Brain pericyte (primary cell): ENCODE measurements at places on chromosomes 1 and 21.

GRCh38 chr1:102897557-102897956, 210.8 kb downstream of the COL11A1 start:
- DNase-seq = no peak

GRCh38 chr1:227315629-227316346, 2.5 kb downstream of the CDC42BPA start:
- no peak for DNase-seq

GRCh38 chr1:223209293-223209898, 66.3 kb upstream of the TLR5 start:
- no peak for DNase-seq

- no peak for DNase-seq
These were observed 10.1 kb upstream of the PLA2G5 start for GRCh38 chr1:20059847-20060246.

DNA sequence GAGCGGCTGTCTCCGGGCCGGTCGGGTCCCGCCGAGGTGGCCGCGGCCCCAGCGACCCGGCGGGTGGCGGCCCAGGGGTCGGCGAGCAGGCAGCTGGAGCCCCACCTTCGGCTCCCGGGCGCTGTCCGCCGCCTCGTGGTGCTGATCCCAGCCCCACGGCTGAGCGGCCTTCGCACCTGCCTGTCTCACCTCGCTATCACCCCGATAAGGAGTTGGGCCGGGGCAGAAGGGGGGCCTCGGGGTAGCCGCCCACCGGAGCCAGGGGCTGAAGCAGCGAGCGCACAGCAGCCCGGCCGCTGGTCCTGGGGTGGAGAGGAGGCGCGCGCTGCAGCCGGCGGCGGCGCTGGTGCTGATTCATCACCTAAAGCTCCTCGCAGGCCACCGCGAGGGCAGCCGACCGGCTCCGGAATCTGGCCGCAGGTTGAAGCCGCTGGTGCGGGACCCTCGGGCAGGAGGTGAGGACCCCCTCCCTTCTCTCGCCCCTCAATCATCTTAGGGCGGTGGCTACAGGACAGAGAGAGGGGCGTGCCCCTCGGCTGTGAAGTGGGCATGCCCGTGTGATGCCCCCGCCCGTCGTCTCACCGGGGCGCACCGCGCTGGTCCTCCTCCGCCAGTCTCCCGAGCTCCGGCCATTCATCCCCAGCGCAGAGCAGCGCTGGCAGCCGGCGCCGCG, 575 bp downstream of the TRIM67 start:
- DNase-seq = no peak

DNA sequence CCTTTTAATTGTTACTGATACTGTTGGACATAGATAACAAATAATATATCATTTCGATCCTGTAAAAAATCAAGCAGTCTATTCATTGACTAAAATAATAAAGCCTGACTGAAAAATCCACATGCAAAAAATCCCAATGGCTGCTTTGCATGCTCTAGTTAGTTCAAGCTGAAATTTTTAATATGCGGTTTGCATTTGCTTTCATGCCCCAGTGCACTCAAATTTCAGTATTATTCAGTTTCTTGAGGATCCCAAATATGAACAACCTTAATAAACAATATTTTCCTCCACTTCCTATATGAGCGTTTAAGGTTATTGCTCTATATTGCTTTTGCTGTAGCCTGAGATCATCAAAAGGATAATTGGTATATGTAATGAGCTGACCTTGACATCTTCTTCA, 75.1 kb upstream of the DPH5 start:
- DNase-seq = no peak

GRCh38 chr1:184036517-184036949, 995 bp downstream of the COLGALT2 start:
- DNase-seq = no peak

DNA sequence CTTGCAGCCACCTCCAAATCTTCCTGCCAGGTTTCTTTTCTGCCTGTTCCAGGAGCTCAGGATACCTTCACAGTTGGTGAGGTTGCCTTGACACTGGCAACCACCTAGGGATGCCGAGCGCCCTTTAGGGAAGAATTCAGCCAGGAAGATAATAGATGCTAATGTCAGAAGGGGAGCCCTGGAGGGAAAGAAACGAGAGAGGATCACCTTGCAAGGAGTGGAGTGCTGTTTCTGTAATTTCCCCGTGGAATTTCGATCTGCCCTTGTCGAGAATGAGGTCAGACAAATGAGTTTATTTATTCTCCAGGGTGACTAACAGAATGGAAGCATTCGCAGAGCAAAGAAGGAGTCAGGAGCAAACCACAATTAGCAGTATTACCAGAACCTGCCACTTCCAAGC, 315.8 kb upstream of the KAZN start:
- DNase-seq = no peak

- DNase-seq = no peak
These were observed 38.6 kb upstream of the CCDC190 start for GRCh38 chr1:162899422-162900146.

- no peak for DNase-seq
These were observed 67.8 kb upstream of the BCAR3 start for GRCh38 chr1:93749487-93749886.

DNA sequence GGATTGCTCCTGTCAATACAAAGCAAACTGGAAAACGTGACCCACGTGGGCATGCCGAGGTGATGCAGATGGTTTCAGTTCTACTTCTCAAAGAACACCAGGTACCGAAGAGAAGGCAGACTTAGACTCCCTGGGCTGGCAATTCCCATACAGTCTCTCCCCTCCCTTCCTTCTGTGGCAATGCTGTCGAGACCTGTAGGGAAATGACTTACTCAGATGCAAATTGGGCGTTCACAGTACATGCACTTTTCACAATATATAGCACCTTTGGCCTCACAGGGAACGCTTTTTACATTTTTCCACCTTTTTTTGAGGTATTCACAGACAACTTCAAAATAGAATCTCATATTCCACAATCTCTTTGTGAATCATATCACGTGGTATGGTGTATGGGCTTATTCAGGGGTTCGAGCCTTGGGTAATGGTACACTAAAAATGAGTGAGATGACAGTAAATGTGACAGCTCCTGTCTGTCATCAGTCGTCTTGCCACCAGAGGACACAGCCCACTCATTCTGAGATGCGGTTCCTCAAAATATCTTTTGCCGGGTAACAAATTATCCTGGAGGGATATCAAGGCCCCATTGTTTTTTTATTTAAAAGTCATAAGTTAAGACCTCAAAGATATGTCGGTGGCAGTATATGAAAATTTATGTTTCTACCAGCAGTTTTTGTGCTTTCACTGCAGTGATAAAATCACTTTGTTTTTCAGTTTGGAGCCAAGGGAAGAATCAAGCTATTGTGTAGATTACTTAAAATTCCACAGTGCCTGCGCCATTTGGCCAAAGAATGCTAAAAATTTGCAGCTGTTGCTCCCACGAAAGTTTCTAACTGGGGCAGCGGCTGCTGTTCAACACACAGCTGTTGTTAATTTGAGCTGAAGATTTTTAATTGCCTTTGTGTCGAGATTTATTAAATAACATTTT, 168.4 kb downstream of the ZZZ3 start:
- DNase-seq = no peak

DNA sequence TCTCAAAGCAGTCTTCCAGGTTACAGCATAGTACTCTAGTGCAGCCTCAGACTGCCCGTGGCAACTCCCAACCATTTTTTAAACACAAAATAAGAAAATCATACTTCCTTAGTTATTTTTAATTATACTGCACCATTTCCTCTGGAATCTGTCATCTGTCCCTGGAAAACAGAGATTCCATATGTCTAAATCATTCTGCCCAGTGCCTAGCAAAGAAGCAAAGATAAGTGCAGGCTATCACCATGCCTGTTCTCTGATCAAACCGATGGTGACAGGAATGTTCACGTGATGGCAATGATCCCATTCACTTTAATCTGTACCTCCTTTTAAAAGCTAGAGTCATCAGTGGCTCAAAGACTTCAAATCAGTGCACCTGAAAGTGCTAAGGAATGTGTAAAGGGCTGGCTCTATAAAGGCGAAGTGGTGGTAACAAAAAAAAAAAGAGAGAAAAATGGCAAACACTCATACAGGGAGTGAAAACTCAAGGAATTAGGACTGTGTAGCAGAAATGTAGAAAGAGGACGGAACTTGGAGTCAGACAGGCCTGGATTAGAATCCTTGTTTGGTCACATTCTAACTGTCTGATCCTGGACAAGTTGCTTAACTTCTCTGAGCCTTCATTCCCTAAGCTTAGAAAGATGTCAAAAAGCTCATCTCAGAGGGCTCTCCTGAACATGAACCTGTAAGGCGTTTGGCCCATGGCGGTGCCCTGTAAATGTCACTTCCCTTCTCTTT, 9.9 kb upstream of the CCN1 start:
- no peak for DNase-seq

DNA sequence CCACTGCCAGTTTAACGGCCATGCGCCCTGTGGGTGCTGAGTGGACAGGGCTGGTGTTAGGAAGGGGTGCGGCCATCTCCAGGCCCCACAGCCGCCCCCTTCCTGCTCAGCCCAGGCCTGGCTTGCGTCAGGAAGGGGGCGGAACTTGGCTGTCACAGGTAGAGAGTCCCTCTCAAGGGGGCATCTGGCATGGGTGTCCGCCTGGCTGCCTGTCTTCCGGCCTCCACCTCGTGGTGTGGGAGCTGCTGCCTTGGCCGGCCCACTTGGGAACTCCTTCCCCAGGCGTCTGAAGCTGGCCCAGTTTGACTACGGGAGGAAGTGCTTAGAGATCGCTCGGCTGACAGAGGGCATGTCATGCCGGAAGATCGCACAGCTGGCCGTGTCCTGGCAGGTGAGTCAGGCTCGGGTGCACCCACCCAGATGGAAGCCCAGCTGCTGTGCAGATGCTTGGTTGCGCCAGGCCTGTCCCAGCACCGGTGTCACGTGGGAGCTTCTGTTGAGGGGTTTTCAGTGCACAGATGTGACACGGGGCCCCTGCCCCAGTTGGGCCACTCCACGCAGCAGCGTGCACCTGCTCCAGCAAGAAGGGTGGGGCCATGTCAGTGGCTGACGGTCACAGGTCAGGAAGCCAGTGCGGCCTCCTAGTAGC, 9.1 kb upstream of the ATAD3B start:
- no peak for DNase-seq

DNA sequence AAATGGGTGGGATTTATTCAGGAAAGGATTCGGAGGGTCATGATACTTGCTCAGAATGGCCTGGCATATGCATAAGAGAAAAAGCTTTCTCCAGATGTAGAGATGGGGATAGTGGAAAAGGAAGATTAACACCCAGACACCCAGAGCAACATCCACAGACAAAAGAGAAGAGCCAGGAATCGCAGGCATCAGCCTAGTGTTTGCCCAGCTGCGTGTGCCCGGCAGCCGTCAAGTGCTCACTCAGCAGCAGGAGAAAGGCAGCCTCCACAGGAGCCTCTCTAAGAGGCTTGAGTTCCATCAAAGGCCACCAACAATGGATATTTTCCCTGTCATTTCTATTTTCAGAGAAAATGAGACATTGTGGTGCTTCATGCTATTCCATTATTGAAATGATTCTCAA, 54.7 kb downstream of the NTPCR start:
- DNase-seq = no peak

GRCh38 chr1:197199923-197200271, 53.4 kb upstream of the ASPM start:
- no peak for DNase-seq
